ENCODE measurements at places on chromosomes 4 and X.
A peak's percentile ranks its signal among the peaks of the same experiment; 100 is the strongest.

GRCh38 chr4:100799761-100800539 lies 282.1 kb upstream of the EMCN start:
- DNase-seq, result no peak

GRCh38 chrX:71873459-71873833 lies 37.2 kb upstream of the NHSL2 start:
- DNase-seq, result no peak

- no peak for DNase-seq
These were observed 146.2 kb downstream of the NPNT start for GRCh38 chr4:106041294-106042002.

- peak; percentile 76 for DNase-seq
These were observed 108.2 kb upstream of the ADRA2C start for GRCh38 chr4:3657902-3658529.

- DNase-seq, result no peak
These were observed 501.9 kb downstream of the AFF2 start for GRCh38 chrX:149002320-149002719.

DNA sequence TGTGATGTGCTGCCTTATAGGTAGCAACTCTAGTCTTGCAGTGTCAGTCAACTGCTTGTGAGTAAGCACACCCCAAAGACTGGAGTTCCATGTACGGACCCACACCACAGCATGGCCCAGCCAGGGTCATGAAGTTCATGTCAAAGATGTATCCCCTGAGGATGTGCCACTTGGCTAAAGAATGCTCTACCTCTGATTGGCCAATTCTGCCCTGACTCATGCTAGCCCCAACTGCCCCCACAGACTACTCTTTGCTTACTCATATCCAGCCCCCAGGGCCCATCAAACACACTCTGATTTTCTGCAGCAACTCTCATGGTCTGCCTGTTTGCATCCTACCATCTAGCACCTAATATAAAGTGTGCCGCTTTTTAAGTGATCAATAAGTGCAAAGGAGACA lies 62.5 kb downstream of the CHRDL1 start:
- DNase-seq, result no peak

DNA sequence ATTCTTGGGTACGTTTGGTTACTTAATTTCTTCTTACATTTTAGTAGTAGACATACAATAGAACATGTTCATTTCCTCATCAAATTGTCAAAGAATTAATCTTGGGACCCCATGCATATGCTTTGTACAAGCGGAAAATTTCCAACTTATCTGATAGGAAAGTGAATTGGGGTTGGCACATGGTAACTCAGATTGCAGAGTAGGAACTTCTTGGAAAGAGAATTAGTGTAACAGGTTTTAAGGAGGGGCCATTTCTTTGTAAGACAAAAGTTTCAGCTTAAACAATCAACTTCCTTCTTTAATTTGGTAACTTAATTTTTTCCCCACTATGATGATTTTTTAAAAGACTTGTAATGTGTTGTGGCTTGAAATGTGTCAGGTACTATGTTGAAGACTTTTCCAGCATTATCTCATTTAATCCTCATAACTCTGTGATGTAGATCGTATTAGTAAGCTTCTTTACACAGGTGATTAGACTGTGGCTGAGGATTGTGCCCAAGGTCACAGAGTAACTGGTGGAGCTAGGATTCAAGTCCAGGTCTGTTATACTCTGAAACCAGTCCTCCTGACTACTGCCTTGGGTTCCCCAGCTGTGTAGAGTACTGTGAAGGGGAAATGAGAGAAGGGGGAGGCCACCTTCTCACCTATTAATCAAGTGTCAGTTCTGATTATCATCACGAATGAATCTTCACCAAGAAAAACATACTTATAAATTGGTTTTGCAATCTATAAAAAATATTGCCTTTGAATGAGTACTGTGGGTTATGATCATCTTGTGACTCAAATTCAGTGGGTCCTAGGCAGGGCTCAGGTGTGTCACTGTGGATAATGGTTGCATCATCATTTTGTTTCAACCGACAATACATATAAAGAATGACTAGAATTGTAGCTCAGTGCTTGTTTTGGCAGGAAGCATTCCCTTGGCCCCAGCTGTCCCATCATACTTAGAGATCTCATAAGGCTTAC lies 4.3 kb downstream of the GK start:
- DNase-seq, result peak; percentile 33

DNA sequence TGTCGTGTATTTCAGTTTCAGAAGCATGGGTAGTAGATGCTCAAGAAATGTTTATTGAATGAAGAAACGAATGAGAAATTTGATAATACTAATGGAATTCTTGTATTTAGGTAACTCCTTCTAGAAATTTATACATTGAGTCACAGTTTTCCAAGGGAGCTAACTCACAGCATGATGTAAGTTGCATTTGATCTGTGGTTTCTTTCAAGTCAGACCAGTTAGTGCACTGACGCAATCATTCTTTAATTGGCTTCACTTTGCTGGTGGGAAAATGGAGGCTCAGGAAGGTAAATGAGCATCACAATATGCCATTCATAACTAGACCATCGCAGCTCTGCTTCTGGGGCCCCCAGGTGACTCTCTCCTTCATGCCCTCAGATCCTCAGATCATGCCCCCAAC lies 17.3 kb upstream of the CWH43 start:
- DNase-seq, result peak; percentile 61

DNA sequence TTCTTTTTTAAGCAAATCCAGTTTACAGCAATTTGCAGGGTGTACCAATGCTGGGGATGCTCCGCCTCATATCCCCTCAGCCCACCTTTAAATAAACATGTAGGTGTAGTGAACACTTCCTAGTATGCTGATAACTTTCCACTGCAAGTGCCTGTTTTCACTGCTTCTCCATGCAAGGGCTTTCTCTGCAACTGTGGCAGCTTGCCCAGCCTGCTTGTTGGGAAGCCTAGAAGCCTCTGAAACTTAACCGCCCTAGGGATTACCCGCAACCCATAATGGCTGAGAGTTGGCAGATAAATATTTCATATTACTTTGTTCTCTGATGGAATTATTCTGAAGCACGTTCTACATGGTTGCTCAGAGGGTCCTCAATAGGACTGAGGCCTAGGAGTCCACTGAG lies 253.7 kb upstream of the DDX53 start:
- DNase-seq, result no peak

DNA sequence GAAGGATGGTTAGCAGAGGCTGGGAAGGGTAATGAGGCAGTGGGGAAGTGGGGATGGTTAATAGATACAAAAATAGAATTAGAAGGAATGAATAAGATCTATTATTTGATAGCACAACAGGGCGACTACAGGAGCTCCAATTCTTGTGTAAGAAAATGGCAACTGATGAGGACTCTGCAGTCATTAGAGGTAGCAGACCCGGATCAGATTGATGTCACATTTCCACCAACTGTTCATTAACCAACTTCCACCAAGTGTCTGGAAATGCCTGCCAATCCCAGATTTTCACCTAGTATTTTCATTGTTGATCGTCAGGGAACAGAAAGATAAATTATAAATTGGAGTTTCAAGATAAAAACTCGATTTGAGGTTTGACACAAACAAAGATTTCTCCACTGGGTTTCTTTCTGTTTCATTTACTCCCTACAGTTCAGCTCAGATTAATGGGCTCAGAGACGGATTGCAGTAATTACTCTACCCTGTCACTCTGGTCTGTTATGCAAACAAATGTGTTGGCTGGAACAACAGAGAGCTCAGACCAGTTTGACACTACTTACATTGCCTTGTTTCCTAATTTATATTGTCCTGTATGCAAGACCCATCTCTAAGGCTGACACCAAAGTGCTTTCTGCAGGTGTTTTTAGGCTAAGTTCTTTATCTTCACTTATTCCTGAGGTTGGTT lies 909.2 kb upstream of the PRKX start:
- no peak for DNase-seq

GRCh38 chrX:113644426-113644825 lies 803.8 kb upstream of the AMOT start:
- peak; percentile 71 for DNase-seq

DNA sequence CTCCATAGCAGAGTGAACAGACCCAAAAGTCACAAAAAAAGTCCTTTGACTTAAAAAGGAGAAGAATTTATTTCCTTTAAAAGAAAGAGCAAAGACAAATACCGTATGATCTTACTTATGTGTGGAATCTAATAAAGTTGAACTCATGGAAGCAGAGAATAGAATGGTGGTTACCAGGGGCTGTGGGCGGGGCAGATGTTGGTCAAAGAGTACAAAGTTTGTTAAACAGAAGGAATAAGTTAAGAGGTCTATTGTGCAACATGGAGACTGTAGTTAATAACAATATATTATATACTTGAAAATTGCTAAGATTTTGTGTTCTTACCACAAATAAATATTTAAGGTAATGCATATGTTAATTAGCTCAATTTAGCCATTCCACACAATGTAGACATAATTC lies 173.3 kb upstream of the S100G start:
- peak; percentile 40 for DNase-seq

GRCh38 chr4:146534178-146534577 lies 12.4 kb upstream of the SLC10A7 start:
- no peak for DNase-seq

DNA sequence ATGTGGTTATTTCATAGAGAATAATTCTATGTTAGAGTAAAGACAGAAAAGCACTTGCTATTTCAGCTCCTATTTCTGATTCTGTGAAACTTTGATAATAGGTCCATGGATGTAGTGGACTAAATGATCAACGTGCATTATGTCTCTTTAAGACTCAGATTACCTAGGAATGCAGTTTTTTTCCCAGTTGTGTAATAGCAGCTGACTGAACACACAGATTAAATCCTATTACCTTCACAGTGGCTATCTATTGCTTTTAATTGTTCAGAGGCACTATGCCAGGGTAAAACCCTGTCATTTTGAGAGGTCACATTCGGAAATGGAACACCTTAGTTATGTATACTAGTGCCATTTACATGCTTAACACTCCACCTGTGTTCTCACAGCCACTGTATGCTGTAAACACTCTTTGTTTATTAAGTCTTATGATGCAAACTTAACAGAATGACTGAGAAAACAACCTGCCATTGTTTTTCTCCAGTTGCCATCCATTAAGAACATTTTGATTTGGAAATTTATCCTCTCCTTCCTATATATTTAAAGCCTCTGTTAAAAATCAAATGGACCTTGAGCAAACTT lies 70.5 kb downstream of the HPGD start:
- no peak for DNase-seq

GRCh38 chr4:185374573-185374972 lies 21.2 kb downstream of the LRP2BP start:
- DNase-seq, result no peak

- no peak for DNase-seq
These were observed 98.5 kb upstream of the PNPLA4 start for GRCh38 chrX:8025705-8026104.

GRCh38 chr4:66489783-66490452 lies 819.6 kb upstream of the EPHA5 start:
- DNase-seq, result peak; percentile 23

GRCh38 chr4:78568640-78569305 lies 17.2 kb downstream of the ANXA3 start:
- DNase-seq, result peak; percentile 48

Measured in AG10803 (cell line).